SJSA1 (cell line): ENCODE measurements at places on chromosomes 6 and 20.

- no peak for DNase-seq
These were observed 6.4 kb downstream of the OSTM1 start for GRCh38 chr6:108068182-108068581.

GRCh38 chr6:42451333-42452170 lies at the start of gene TRERF1:
Gene TRERF1 (minus strand): TSS chr6:42451926. CDS start chr6:42269590, 182,336 bp downstream.
- DNase-seq, result peak; percentile 66

DNA sequence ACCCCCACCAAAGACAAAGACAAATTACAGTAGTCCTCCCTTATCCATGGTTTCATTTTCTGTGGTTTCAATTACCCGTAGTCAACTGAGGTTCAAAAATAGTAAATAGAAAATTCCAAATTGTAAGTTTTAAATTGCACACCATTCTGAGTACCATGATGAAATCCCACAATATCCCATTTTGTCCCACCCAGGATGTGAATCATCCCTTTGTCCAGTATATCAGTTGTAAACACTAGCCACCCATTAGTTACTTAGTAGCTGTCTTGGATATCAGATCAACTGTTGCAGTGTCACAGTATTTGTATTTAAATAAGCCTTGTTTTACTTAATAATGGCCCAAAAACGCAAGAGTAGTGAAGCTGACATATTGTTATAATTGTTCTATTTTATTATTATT lies 364.0 kb upstream of the ARID1B start:
- DNase-seq, result no peak

GRCh38 chr20:63381781-63382431 lies 20.8 kb upstream of the CHRNA4 start:
- DNase-seq, result peak; percentile 21

DNA sequence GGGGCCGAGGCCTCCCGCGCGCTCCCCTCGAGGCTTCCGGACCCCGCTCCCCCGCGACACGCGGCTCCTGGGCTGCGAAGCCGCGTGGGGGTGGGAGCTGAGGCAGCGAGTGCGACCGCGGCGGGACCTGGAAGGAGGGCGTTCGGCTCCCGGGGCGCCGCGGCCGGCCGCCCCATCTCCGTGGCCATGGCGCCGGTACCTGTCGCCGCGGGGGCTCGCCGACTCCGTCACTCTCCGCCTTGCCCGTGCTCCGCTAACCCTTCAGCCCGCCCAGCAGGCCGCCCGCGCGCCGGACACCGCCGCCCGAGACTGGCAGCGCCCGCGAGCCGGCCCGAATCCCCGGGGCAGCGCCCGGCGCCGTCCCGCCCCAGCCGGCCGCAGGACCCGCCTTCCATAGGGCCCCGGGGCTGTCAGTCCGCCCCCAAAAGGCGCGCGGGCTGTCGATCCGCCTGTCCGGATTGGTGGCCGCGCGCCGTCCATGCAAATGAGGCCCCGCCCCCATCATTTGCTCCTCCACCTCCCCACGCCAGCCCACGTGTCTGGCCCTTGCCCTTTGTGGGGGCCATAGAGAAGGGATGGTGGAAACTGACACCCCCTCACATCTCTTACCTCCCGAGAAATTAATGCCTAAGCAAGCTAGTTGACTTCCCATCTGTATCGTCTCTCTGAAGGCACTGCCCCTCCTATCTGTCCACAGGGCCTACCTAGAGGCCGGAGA lies at the start of gene FKBP5:
TSS of gene FKBP5 (minus strand) at position 311 of the 718 bp plus-strand sequence. CDS start 46,091 bp downstream, outside the sequence.
- peak; percentile 73 for DNase-seq

DNA sequence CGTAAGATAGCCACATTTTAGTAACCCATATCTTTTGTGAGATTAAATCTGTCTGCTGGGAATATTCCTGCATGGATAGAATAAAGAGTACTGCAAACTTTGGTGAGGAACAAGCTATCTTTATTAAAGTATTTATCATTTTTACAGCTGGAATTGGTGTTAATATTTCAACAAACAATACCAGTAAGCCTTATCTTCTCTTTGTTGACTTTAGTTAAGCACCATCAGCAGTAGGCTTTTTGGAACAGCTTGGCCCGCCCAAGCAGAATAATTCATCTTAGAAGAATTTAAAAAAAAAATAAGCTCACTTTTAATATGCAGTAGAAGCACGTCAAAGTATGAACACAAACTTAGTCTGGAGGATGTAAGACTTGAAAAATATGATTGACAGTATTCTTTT lies 917.8 kb upstream of the ADGRB3 start:
- DNase-seq, result no peak

DNA sequence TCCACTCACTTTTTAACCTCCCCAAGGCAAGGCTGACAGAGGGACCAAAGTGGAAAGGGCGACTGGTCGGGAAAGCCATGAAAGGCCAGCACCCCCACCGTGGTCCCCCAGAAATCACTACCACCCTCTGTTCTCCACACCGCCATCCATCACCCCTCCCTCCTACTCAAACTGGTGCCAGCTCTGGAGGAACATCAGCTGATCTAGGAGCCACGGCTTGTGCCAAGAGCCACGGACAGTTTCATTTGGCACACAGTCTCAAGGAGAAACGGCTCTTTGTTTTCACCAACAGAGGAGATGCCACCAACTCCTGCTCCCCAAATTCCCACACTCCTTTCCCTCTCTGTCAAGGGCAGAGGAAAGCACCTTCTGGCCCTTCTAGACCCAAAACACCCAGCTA lies 26.0 kb downstream of the TBC1D7 start:
- no peak for DNase-seq

- DNase-seq, result no peak
These were observed 36.8 kb downstream of the HAO1 start for GRCh38 chr20:7903429-7903828.

DNA sequence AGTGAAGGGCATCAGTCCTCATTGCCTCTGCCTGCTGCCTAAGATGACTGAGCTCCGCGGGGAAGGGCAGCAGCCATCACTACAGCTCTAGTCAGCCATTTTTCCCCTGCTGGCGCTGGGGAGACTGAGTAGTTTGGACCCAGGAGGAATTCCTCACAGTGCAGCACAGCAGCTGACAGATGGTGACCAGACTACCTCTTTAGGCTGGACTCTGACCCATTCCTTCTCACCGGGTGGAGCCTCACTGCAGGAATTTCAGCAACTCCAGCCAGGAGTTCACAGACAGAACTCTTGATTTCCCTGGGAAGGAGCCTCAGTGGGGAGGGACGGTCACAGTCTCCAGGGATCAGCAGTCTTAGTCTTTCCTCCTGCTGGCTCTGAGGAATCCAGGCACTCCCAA lies 492.0 kb upstream of the MMS22L start:
- no peak for DNase-seq

DNA sequence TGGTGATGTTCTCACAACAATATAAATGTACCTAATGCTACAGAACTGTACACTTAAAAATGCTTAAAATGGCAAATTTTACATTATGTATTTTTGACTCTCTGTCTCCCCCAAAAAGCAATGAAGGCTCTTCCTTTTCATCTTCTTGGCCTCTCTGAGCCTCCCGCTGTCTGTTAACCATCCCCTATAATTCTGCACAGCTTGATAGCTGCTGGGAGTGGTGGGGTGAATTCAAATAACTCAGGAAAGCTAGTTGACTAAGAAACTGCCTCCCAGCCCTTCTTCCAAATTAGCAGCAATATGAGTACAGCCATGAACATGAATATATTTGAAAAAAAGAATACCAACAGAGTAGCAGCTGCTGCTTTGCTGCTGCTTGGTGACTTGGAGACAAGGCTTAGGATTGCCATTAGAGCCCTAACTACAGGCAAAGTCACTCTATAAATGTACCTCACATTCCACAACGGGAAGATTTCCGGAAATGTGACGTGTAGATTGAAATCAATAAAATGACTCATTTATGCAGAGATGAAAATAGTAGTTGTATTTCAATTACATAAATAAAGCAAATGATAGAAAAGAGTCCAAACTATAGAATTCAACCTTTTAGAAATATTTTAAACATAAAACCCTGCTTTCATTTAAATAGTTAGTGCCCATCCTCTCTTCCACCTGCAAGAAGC lies 200.1 kb upstream of the HEY2 start:
- DNase-seq, result no peak

DNA sequence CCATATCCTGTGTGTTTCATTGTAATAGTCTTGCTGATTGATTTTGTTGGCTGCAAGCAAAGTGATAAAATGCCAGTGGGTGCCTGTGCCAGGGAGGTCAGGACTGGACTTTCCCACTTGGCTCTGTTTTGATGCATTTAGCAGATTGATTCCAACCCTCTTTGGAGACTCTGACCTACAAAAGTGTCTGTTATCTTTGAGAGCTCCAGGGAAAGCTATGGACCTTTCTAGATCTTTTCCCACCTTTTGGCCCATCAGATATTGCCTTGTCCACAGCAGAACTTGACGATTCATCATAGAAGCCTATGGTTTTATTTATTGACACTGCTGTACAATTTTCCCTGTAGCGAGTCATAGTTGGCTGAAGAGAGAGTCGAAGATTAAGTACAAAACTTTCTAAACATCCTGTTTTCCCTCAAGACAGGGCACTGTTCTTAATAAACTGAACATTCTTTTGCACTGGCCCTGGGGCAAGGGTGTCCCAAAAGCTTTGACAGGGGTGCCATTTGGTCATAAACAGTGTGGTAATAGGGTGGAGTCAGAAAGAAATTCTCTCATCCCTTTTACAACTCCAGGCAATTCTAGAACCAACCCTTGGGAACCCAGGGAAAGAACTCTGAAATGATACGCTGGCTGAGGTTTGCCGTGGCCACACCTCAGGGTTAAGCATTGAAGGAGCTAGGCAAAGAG lies 53.7 kb downstream of the E2F3 start:
- DNase-seq, result no peak

DNA sequence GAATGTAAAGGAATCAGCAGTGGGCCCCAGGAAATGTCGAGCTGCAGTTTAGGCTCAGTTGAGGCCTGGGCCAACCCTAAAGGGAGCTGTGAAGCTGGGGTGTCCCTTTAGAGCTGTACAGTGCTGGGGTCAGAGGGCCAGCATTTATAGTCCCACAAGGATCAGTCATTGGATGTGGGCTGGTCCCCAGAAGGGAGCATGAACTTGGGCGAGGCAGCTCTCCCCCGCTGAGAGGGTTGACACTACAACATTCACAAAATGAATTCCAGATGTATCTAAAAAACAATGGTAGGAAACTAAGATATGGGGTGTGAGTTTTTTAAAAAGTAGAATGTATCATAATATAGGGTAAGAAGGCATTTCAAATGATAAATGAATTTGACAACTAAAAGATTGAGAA lies 29.7 kb upstream of the TMX4 start:
- no peak for DNase-seq

DNA sequence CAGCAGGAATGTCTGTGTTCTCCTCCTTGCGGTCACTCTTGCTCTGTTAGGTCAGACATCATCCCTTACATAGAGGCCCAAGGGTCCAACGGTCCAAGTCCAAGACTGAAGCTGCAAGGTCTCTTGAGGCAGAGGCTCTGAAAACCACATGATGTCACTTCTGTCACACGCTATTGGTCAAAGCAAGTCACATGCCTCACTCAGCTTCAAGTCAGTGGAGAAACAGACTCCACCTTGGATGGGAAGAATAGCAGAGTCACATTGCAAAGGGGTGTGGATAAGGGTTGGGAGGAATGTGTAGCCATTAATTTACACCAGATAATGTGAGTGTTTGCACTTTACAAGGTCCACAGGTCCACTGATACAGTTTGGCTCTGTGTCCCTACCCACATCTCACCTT lies 17.5 kb downstream of the SLC52A3 start:
- no peak for DNase-seq

DNA sequence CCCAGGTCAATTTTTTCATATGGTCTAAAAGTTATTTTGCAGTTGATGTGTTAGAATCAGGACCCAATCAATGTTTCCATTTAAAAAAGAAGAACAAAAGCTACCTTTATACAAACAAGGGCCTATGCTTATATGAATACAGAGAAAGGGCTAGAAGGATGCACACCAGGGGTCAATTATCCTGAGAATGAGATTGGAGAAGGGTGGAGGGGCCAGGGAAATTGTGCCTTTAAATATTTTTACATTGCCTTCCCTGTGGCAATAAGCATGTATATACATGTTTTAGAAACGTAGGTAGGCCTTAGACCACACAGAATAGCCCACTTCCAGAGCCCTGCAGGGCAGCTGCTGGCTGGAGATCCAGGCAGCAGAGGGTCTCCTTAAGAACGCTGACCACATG lies 12.7 kb downstream of the EXOC2 start:
- DNase-seq, result no peak

GRCh38 chr6:132122176-132122575 lies 171.0 kb upstream of the CCN2 start:
- no peak for DNase-seq

- DNase-seq, result no peak
These were observed 6.8 kb downstream of the TIAM2 start for GRCh38 chr6:155001934-155002333.

DNA sequence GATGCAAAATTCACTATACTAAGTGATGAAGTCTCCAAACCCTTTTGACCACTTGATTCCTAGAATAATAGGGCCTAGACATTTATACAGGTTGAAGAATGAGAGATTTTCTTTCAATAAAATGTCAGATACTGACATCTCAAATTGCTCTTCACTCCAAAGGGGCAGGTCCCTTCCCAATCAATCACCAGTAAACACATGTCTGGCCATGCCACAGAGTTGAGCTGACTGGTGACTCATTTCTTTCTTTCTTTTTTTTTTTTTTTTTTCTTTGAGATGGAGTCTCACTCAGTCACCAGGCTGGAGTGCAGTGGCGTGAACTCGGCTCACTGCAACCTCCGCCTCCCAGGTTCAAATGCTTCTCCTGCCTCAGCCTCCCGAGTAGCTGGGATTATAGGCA lies 388.6 kb upstream of the BTBD3 start:
- DNase-seq, result no peak

DNA sequence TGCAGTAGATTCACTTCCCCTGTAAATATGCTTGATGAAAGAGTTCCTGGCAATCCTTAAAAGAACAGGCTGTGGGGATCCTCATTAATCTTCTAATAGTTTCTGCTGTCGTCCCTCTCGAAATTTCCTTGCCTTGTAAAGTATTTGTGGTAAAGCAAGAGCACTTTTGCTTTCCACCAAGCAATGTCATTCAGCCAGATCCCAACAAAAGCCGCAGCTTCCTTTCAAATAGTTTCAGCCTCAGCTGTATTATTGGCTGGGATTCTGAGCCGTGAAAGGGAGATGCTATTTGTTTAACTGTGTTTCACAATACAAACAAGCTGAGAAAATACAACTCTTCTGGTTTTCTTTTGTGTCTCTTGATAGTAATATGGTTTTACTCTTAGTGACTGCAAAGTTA lies 48.9 kb upstream of the EPHA7 start:
- DNase-seq, result no peak
